GM19239 (cell line): ENCODE measurements at places on chromosomes 5 and 9.

GRCh38 chr9:33800886-33801285 lies 5.5 kb downstream of the PRSS3 start:
- no peak for DNase-seq

DNA sequence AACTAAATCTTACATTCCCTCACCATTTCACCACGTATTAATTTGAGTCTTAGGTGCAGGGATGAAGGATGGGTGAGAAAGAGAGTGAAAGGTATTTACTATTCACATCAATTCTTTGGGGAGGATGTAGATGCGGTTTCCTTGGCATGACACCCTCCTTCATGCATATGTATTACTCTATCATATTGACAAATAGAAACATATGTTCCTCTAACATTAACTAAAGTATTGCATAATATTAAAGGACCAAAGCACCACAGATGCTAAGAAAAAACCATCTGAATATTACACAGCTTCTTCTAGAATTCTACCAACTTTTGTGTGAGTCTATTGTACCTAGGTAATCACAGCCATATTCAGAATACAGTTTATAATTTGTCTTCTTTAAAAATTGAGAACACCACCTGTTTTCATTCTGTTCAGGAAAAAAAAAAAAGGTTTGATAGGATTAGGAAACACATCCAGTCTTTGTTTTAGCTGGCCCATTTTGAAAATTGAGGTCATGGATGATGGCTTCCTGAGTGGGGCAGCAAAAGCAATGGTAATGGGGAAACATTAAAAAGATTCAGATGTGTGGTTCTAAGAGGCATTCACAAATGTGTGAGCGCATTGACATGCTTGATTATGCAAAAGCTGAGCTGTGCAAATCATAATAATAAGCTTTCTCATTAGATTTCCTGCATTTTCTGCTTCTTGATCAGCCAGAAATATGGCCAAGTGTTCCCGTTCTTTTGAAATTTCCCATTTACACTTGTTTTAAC lies 1011.5 kb upstream of the NUDT12 start:
- no peak for DNase-seq

GRCh38 chr5:174327317-174327864 lies 281.9 kb downstream of the NSG2 start:
- DNase-seq: peak; percentile 50

DNA sequence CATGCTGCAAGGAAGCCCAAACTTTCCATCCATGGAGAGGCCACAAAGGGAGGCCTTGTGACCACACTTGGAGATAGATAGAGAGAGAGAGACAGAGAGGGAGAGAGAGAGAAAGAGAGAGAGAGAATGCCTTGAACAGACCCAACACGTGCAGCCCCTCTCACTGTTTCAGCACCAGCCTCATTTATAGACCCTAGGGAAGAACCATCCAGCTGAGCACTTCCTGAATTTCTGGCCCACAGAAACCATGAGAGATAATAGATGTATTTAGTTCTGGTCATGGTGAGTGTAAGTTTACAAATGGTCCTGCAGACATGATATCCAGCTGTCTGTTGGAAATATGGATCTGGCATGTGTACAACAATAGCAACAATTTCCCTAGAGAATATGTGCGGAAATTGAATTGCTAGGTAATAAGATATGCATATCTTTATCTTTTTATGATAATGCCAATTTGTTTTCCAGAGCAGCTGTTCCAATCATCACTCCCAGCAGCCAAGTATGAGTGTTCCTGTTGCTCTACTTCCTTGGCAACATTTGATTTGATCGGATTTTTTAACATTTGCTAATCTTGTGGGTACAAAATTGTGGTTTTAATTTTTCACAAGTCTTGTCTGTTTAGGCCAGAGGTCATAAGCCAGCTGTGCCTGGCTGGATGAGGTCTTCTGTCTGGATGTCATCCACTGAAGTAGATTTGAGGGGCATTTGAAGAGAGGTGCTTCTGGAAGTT lies 217.3 kb upstream of the IL12B start:
- DNase-seq: no peak

DNA sequence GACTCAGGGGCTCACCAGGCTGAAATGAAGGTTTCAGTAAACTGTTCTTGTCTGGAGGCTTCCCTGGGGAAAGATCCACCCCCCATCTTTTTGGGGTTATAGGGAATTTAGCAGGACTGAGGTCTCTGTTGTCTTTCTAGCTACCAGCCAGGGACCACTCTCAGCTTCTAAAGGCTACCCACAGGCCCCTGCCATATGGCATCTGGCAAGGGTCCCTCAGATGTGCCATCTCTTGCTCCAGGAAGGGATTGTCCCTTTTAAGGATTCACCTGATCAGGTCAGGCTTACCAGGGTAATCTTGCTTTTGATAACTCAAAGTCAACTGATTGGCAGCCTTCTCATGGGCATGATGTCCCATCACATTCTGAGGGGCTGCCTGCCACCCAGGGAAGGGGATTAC lies 65.0 kb downstream of the NSUN2 start:
- no peak for DNase-seq

DNA sequence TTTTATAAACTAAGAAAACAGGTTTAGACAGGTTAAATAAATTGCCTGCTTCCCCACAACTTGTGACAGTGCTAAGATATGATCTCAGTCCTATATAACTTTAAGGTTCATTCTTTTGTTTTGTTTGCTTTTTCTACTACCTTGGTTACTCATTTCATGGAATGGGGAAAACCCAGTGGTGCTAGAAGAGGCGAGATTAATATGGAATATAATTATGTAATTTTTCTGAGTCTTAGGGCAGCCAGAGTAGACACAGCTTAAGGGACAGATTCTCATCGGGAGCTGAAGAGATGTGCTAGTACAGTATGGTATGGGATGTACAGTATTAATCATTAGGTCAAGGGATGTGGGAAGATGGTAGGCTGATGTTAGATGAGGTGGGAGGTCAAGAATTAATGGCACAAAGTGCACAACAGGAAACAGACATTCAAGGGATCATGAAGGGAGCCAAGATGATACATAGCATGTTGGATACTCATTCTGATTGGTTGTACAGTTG lies 6.2 kb downstream of the TRIM32 start:
- DNase-seq: no peak

DNA sequence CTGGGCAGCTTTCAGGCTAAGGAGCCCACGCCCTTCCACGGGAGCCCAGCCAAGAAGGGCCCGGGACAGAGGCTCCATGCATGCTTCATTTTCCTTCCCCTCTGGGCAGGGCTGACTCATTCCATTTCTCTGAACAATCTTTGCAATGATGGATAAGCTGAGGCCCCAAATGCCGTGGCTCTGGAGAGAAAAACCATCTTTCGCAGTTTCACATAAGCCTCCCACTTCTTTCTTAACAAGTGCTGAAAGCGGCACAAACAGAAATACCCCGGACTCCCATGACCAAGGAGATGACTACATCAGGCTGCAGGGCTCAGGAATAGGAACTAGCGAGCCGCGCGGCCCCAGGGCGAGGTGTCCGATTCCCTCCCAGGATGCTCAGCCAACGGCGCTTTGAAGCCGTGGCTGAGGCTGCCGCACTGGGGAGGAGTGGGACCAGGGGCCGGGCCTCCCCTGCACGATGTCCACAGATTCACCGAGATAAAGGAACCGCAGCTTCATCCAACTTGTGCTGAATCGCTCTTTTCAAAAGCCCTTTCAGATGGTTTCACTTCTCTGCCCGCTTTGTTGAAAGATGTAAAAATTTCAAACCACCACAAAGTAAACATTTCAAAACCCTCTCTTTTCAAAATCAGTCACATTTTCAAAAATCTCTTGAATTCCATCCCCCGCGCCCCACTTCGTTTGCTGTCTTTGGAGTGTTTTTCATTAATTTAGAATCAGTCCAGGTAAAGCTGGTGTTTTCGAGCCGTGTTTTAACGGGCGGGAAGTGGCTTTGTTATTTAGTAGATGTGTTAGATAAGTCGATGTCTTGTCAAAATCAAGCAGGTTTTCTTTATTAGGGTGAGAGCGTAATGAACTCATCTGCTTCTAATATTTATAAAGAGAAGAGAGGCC lies 96.5 kb upstream of the LMX1B start:
- DNase-seq: no peak

DNA sequence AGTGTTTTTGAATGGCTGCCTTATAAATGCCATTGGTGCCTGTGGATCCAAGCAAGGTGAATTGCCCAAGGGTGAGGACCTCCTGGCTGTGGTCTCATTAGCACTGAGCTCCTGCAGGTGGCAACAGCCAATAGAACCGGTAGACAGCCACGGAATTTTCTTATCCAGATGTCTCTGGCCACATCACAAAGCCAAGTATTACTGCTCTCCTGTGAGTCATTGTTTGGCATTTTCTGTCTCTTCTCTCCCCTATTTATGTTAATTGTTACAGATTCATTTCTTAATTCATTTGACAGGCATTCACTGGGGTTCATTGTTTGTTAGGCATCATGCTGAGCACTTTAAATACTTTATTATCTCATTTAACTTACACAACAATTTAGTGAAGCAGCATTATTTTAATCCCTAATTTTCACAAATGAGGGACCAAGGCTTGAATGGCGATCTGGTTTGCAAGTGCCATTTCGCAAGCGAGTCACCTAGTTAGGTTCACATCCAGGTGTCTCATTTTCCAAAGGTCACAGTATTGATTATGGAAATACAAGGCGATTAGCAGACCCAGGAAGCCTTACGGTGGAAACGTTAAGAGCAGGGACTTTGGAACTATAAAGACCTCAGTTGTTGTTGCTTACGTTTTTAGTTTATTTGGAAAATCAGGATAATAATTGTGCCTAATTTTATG lies 58.2 kb upstream of the DPYSL3 start:
- DNase-seq: no peak

DNA sequence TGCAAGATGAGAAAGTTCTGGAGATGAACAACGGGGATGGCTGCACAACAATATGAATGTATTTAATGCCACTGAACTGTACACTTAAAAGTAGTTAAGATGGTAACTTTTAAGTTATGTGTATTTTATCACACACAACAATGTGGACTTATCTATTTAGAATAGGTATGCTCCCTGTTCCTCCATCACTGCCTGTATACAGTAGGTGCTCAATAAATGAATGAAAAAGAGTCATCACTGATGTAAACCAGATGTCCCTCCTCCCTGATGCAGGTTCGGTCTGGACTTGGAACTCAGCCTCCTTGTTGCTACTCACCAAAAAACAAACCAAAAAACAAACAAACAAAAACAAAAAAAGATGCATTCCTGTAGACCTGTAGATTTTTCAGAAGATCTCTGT lies 65.9 kb upstream of the BOD1 start:
- no peak for DNase-seq

- no peak for DNase-seq
Observed at GRCh38 chr9:86096386-86096785, 3.0 kb downstream of the GOLM1 start.

DNA sequence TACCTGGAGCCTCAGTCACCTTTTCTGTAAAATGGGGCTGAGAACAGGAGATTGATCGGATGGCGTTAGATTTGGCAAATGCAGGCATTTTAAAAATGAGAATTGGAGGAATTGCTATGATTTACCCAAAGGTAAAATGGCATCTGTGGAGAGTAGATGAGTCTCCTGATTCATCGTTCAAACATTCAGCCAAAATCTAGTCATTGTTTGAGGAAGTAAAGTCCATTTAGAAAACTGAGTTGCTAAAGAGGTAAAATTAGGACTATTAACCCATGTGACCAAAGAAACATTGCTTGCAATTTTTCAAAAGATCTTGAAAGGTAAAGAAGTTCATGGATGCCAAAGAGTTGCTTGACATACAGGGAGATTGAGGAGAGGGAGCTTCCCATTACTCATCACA lies 69.7 kb downstream of the ZNF462 start:
- no peak for DNase-seq

GRCh38 chr9:3954331-3955304 lies 345.2 kb downstream of the GLIS3 start:
- DNase-seq: no peak

DNA sequence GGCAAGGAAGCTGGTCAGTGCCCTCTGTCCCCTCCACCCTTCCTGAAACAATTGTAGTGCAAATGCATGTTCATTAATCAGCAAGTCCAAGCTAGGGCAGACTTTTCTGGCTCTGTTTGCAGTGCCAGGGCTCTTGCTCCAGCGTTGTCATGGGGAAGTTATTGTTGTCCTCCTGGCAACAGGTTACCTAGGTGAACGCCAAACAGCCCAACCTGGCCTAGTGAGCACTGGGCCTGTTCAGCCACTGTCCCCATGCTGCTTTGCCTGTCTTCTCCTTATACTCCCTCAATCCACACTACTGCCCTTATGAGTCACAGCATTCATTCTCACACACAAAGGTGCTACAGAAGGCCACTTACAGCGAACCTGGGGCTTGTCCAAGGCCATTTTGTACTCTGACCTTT lies 34.5 kb upstream of the GLIS3 start:
- no peak for DNase-seq

DNA sequence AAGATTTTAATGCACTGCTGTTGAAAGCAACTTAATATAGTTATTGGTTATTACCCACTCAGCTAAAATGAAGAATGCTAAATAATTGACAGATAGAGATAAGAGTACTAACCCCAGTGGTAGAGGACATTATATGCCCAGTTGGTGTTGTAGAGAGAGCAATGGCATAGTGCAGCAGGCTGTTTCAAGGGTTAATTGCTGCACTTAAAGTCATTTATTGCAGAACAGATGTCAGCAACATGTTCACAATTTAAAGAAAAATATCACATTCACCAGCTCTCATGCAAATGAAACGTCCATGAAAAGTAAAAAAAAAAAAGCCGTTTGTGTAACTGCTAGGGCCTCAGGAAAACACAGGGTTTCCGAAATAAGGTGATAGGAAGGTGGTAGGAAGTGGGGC lies 254.6 kb downstream of the MTRR start:
- no peak for DNase-seq

GRCh38 chr5:132886064-132886823 lies 12.8 kb downstream of the LEAP2 start:
- DNase-seq: no peak

- DNase-seq: no peak
Observed at GRCh38 chr5:1686016-1686802, 113.4 kb downstream of the MRPL36 start.

DNA sequence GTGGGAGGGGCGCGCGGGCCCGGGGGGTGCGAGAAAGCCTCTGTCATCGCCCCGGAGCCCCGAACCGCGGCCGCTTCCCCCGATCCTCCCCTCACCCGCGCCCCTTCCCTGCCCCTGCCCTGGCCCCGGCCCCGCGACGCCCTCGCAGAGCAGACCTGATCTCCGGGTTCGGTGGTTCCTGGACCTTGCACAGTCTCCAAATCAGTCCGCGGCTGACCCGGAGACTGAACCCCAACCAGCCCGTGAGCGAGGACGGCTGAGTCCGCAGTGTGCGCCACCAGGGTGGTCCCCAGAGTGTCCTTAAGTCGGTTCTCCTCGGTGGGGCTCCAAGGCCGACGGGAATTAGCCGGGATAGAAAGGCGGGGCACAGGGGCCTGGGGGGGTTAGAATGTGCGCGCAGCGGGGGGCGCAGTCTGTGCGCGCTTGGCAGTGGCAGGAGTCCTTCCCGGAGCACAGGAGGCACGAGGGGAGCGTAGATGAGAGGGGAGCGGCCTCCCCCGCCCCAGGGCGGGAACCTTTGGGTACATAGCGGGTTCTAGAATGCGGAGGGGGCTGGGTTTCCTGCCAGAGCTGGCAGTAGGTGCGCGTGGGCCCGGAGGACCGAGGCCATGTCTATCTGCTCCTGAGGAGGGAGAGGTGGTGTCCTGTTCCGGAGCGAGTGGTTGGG lies 779 bp downstream of the PKN3 start:
- peak; percentile 66 for DNase-seq

GRCh38 chr9:105258225-105258737 lies 13.8 kb downstream of the SLC44A1 start:
- DNase-seq: no peak
